ENCODE measurements at places on chromosomes 2 and 18. TPM values are rescaled to one million over a fixed set of nuclear protein-coding genes. Genes with fewer than 3 reads are reported as not detected.

The IMPA2 gene
- total RNA-seq: 235 TPM

The B4GALT6 gene
- 2.5 TPM for total RNA-seq

The RMC1 gene
- 20.2 TPM for total RNA-seq

The UGT1A10 gene
- total RNA-seq: 12.4 TPM

The TEKT4 gene
- total RNA-seq: not detected

GRCh38 chr2:167333245-167333644, 445.0 kb downstream of the XIRP2 start:
- H3K36me3 ChIP-seq: no peaks in the 10 kb centered on the region
- no peak overlapping the region for H3K27ac ChIP-seq
- H3K4me3 ChIP-seq: no peak overlapping the region
- DNase-seq: no peak
- H3K4me1 ChIP-seq: no peaks in the 10 kb centered on the region

DNA sequence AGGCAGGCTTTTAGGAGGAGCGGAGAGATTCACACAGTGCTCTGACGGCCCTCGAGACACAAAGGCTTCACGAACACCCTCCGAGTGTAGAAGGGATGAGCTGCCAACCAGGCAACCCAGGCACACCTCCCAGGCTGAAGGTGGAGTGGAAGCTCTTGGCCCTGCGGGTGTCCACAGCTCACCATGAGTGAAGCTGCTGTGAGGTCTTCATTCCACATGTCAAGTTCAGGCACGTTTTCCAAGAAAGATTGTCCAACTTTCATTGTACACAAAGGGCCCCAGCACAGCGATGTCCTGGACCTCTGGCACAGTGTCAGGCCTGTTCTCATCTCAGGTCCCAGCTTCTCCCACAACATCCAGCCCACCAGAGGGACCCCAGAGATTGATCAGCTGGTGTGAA, 13.4 kb downstream of the PARD6G start:
- H3K4me1 ChIP-seq: peaks cover 27% of the 10 kb centered on the region
- no peak for DNase-seq
- H3K27ac ChIP-seq: no peak overlapping the region
- no peak overlapping the region for H3K4me3 ChIP-seq
- H3K27me3 ChIP-seq: no peaks in the 10 kb centered on the region

- no peaks in the 10 kb centered on the region for H3K27me3 ChIP-seq
- H3K4me3 ChIP-seq: no peak overlapping the region
- no peak overlapping the region for H3K27ac ChIP-seq
- no peaks in the 10 kb centered on the region for H3K4me1 ChIP-seq
Measured at GRCh38 chr2:140604096-140604495, 1526.7 kb downstream of the LRP1B start.

DNA sequence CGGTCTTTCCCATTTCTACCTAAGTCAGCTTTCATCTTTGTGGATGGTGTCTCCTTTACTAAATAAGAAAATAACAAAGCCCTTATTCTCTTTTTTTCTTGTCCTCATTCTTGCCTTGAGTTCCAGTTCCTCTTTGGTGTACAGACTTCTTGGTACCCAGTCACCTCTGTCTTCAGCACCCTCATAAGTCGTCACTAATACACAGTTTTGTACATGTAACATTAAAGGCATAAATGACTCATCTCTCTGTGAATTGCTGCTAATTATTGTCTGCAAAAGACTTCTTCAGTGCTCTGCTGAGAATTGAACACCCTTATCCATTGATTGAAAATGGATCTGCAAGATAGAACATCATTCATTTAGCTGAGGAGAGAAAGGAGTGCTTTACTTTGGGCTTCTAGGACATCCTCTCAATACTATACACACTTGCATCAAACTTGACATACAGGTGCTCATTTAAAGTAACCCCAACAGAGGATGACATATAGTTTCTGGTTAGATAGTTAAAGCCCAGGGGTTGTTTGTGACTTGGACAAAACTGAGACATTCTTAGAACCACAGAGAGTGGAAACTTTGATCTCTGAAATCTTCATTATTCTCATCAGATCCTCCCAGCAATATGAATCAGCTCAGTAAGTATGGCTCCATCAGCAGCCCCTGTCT, 97.0 kb downstream of the XRCC5 start:
- H3K4me3 ChIP-seq: no peak overlapping the region
- H3K27ac ChIP-seq: no peak overlapping the region
- no peak for DNase-seq
- no peaks in the 10 kb centered on the region for H3K4me1 ChIP-seq

- H3K27me3 ChIP-seq: no peaks in the 10 kb centered on the region
- no peaks in the 10 kb centered on the region for H3K36me3 ChIP-seq
- H3K4me3 ChIP-seq: no peak overlapping the region
Measured at GRCh38 chr2:224841910-224842309, 125.7 kb upstream of the CCDC195 start.

DNA sequence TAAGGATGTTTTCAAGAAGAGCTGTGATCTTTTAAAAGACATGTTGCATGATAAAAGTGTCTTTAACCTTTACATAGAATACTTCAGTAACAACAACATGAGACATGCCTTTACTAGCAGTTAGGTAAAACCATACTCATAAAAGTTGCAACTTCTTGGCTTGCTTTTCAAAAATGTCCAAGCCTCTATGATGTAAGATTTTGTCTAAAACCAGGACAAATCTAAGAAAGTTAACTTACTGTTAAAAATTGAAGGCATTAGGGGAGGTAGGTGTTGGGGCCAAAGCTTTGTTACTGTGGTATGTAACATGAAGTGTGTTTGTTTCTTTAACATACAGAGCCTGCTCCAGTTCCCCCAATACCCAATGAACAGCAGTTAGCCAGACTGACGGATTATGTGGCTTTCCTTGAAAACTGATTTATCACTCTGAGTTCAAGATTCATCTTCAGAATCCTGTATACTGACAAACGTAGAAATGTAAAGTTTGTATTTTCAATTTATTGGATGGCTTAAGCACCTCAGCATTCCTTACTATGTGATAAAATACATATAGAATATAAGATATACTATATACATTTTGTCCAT, 11.7 kb downstream of the COPS8 start:
- no peaks in the 10 kb centered on the region for H3K4me1 ChIP-seq
- H3K27ac ChIP-seq: no peak overlapping the region
- H3K27me3 ChIP-seq: no peaks in the 10 kb centered on the region
- DNase-seq: no peak
- H3K4me3 ChIP-seq: no peak overlapping the region

DNA sequence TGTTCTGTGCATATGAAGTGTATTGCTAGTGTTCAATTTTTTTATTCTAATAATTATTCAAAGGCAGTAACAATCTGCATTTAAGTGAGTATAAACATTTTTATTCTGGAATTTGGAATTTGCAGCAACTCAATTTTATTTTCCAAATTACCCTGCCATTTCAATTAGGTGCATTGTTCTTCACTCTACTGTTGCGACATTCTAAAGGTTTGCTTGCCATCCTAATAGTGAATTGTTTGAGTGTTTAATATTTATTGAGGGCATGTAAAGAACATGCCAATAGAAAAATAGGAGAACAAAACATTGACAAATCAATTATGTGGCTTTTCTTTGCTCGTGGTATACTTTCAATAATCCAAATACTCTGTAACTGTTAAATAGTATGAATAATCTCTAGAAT, 18.0 kb downstream of the MEIS1 start:
- no peak overlapping the region for H3K27ac ChIP-seq
- H3K27me3 ChIP-seq: no peaks in the 10 kb centered on the region
- DNase-seq: no peak
- peaks cover 15% of the 10 kb centered on the region for H3K4me1 ChIP-seq
- no peaks in the 10 kb centered on the region for H3K36me3 ChIP-seq

Data from esophagus squamous epithelium (tissue), 5 donors.